Psoas muscle (tissue), 8 donors: ENCODE measurements at places on chromosomes 3 and 15.

- no peak for DNase-seq
Observed at GRCh38 chr3:73179601-73180000, 118.1 kb downstream of the EBLN2 start.

- no peak for DNase-seq
Observed at GRCh38 chr15:60344987-60345386, 52.8 kb downstream of the ANXA2 start.

GRCh38 chr3:136023264-136023978, 57.9 kb downstream of the PPP2R3A start:
- no peak for DNase-seq

- DNase-seq, result no peak
Observed at GRCh38 chr3:42063888-42064287, 27.3 kb upstream of the TRAK1 start.

DNA sequence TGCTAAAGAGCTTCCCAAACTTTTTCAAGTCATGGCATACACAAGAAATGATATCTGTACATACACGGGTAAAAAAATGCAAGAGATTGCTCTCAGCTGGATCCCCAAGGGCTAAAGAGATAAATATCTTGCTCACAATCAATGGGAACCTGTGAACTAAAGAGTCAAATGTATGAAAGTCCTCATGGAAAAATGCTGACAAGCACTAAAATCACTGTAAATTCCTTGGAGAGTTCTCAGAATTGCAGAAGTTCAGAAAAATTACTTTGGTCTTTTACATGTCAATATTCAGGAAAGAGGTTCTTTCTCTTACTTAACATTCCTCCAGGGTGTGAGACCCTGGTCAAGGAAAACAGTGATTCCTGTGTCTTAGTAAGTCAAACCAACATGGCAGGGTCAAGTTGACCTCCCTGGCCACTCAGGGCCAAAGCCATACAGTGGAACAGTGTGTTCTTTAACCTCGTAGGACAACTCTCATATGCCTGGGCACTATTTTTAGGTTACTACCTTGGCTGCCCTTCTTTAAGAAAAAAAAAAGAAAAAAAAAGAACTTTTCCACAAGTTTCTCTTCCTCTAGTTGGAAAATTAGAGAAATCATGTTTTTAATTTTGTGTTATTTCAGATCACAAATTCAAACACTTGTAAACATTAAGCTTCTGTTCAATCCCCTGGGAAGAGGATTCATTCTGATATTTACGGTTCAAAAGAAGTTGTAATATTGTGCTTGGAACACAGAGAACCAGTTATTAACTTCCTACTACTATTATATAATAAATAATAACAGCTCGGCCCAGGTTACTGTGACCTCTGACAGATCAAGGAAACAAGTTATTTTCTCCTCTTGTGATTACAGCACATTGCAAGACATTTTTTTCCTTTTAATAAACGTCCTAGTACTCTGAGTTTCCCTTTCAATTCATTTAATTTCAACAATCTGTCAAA, 12.5 kb downstream of the SSR3 start:
- no peak for DNase-seq

- DNase-seq, result no peak
Observed at GRCh38 chr3:37324850-37325321, 150.5 kb upstream of the LRRFIP2 start.
